ENCODE measurements at places on chromosomes 12 and 14. TPM values are rescaled to one million over a fixed set of nuclear protein-coding genes. Genes with fewer than 3 reads are reported as not detected.

The FAM186B gene
- polyA plus RNA-seq = 0.10 TPM

The LRFN5 gene
- polyA plus RNA-seq = 1.8 TPM

GRCh38 chr12:9750276-9751203 is 10.2 kb downstream of the CD69 start:
- DNase-seq = peak; percentile 56

GRCh38 chr12:47758834-47759690 is at the start of gene RAPGEF3:
RAPGEF3 (minus strand) TSS chr12:47758880; CDS start chr12:47758556, 324 bp downstream.
- DNase-seq = peak; percentile 75

DNA sequence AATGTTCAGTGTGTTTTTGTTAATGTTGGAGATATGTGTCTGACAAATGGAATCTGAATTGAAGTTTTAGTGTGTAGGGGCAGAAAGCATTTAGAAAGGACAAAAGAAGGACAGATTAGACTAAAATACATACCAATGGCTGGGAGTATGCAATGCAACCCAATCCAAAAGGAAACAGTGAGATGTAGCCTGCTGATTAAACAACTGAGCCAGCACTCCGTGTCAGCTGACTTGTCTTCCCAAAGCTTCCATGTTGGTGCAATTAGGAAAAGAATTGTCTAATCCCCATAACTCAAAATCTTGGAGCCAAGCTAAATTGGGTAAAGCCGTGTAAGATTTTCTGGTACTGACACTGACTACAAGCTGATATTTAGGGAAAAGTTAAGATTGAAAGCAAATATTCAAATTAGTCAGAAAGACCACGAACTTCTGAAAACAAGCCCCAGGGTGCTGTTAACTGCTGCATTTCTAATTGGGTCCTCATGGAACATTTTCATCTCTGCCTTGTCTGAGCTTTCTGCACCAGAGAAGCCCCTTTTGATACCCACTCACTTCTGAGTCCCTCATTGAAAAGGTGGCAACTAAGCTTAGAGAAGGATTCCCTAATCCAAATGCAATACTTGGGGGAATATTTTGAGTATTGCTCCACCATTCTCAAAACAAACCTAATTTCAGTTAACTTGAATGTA is 109.1 kb downstream of the DAD1 start:
- DNase-seq = no peak
